Kidney capillary endothelial cell (primary cell): ENCODE measurements at places on chromosomes 7 and 10.
A peak's percentile ranks its signal among the peaks of the same experiment; 100 is the strongest.

- no peak for DNase-seq
Observed at GRCh38 chr10:89550509-89550908, 15.1 kb upstream of the SLC16A12 start.

GRCh38 chr10:79196470-79197461, 128.0 kb downstream of the ZMIZ1 start:
- peak; percentile 56 for DNase-seq

DNA sequence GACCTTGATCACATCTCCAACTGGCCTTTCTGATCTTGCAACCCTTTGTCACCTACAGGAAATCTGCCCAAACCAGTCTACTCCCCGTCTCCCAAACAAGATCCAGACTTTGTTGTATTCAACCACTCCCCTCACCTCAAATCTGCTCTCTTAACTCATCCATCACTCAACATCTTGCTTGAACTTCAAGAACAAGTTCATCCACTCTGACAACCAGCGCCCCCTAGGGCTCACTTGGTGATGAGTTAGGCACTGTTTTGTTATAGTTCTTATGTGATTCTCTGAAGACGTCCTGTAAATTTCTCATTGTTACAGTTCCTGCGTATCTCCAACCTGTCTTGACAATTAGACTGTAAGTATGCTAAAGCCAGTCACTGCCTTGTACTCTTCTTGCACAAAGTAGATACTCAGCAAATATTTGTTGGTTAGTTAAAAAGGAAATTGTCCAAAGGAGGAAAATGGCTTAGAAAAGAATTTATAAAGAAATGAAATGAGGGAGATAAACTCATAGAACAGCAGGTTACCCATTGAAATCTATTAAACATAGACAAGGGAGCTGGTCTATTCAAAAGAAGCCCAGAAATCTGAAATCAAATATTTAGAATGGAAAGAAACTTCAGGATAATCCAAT, 5.3 kb downstream of the FRMD4A start:
- DNase-seq, result peak; percentile 28

DNA sequence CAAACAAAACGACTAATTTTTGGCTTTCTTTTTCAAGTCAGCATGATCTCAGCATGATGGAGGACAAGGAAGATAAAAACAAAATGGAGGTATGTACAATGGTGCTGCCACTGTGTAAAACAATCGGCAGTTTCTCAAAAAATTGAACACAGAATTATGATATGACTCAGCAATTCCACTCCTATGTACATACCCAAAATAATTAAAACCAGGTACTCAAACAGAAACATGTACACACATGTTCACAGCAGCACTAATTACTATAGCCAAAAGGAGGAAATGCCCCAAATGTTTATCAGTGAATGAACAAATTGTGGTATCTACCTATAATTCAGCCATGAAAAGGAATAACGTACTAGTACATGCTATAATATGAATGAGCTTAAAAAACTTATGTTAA, 29.9 kb downstream of the SNX13 start:
- no peak for DNase-seq

DNA sequence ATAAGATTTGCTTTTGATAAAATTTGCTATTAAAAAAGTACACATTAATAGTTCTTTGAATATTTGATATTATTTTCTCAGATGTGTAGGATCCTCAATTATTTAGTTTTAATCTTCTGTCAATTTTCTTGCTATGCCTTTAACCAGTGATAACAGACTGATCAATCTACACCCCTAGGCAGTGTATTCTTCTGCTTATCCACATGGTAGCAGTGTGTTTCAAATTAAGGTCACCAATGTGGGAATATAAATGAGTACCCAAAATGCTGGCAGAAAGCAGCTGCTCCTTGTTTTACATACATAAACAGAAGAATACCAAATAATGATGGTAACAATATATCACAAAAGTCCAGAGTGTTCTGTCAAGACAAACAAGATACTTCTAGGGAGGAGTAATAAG, 87.0 kb downstream of the SKAP2 start:
- no peak for DNase-seq
